ENCODE measurements at places on chromosomes 4 and X. TPM values are rescaled to one million over a fixed set of nuclear protein-coding genes. Genes with fewer than 3 reads are reported as not detected.

DNA sequence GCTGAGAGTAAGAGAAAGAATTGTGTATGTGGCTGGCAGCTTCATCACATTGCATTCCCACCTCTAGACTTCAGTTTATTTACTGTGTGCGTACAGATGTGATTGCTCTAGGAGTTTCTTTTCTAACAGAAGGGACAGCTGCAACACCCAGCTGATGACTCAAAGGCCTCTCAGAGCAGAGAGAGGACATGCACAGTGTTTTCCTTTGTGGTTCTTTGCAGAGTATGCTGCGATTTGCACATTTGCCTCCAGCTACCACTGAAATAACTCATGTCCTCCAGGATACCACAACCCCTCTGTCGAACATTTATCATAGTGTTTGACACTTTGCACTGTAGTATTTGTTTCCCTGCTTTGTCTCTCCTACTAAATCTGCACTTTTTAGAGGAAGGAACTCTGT lies 294.1 kb downstream of the STIM2 start:
- peak; percentile 91 for DNase-seq

- DNase-seq, result no peak
These were observed 39.3 kb upstream of the FAM47B start for GRCh38 chrX:34903316-34903715.

- peak; percentile 2 for DNase-seq
These were observed 1081.9 kb downstream of the FAT4 start for GRCh38 chr4:126396703-126397102.

The UGT2A2 gene
- not detected for total RNA-seq

The CFP gene
- 0.95 TPM for total RNA-seq

The EFHC2 gene
- not detected for total RNA-seq

The GLRA2 gene
- total RNA-seq, result not detected

The AFP gene
- total RNA-seq, result not detected
